ENCODE measurements at places on chromosomes 1 and 21. TPM values are rescaled to one million over a fixed set of nuclear protein-coding genes. Genes with fewer than 3 reads are reported as not detected.
A peak's percentile ranks its signal among the peaks of the same experiment; 100 is the strongest.

Gene TFF2
- not detected for total RNA-seq

Gene PDZK1IP1
- total RNA-seq = not detected

GRCh38 chr1:206828061-206828460, 37.4 kb upstream of the IL20 start:
- DNase-seq = no peak
- no peaks in the 10 kb centered on the region for H3K4me1 ChIP-seq
- 0 out of 2 replicates have a peak, but pooled peaks cover 2% of the 10 kb centered on the region for H3K36me3 ChIP-seq

DNA sequence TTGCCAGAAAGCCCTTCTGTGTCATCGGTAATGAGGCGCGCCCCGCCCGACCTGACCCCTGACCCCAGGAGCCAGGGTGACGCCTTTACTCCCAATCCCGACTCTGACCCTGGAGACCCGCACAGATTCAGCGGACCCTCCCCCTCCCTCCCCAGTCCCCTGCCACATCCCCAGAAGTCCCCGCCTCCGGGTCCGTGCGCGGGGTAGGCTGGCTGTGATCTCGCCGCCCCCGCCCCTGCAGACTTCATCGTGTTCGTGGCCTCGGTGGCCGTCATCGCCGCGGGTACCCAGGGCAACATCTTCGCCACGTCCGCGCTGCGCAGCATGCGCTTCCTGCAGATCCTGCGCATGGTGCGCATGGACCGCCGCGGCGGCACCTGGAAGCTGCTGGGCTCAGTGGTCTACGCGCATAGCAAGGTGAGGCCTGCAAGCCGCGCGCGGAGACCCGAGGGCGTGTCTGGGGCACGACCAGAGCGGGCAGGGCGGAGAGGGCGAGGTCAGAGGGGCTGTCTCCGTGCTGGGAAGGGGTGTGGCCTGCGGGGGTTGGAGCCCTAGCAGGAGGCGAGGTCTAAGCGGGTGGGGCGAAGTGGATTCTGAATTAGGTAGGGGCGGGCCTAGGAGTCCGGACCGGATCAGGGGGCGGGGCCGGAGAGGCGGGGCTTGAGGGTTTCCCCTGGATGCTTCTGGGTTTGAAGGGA, 34.8 kb downstream of the KCNQ4 start:
- no peaks in the 10 kb centered on the region for H3K27me3 ChIP-seq
- no peaks in the 10 kb centered on the region for H3K4me1 ChIP-seq
- H3K27ac ChIP-seq = no peak overlapping the region
- peak; percentile 98 for DNase-seq
- H3K4me3 ChIP-seq = peak overlapping the region; percentile 78

Gene MAGOH
- total RNA-seq = 82.7 TPM

GRCh38 chr1:198660341-198661261, 21.8 kb downstream of the PTPRC start:
- no peaks in the 10 kb centered on the region for H3K36me3 ChIP-seq
- no peak for DNase-seq
- no peaks in the 10 kb centered on the region for H3K4me1 ChIP-seq
- H3K4me3 ChIP-seq = no peak overlapping the region

- H3K36me3 ChIP-seq = peaks cover 26% of the 10 kb centered on the region
- no peak overlapping the region for H3K27ac ChIP-seq
- H3K4me3 ChIP-seq = no peak overlapping the region
- H3K4me1 ChIP-seq = peaks cover 7% of the 10 kb centered on the region
- no peaks in the 10 kb centered on the region for H3K27me3 ChIP-seq
Measured at GRCh38 chr1:165887877-165888551, 60.6 kb downstream of the UCK2 start.

DNA sequence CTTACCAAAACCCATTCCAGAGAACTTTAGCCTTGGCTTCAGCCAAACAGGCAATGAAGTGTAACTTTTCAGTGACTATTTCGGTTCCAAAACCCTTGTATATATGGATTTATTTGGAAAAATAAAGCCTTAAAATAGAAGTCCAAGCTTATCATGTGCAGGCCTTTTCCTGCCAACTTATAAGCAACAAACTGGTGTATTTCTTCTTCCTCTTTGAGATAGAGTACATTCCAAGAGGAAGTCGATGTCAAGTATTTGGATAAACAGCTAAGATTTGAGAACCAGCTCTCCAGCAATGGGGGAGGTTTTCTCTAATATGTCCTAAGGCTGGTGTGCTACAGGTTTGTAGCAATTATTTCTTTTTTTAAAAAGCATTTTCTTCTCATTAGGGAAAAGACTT, 407.8 kb downstream of the DUSP10 start:
- no peaks in the 10 kb centered on the region for H3K27me3 ChIP-seq
- no peaks in the 10 kb centered on the region for H3K4me1 ChIP-seq
- no peak for DNase-seq
- H3K4me3 ChIP-seq = no peak overlapping the region

GRCh38 chr1:165353731-165354671, 2.5 kb downstream of the LMX1A start:
- H3K36me3 ChIP-seq = no peaks in the 10 kb centered on the region
- H3K4me3 ChIP-seq = peak overlapping the region; percentile 40
- H3K4me1 ChIP-seq = no peaks in the 10 kb centered on the region
- DNase-seq = peak; percentile 45

DNA sequence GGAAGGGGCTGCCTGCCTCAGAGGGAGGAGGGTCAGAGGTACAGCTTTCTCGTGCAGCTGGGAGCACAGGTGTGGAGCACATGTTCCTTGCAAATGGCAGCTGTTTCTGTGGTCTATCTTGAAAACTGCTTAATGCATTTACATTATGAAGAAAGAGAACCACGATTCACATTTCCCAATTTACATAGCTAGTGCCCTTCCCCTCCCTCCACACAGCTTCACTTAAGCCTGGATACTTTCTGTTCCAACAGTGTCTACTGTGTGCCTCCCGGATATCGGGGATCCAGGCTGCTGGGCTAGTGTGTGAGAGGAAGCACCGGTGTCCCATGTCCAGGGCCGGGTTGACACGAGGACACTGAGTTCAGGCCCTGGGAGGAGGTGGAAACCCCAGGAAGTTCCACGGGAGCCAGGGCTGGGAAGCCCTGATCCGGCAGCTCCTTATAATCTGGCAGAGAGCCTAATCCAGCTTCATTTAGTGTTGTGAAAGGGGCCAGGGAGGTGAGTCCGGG, 31.6 kb downstream of the TMCC2 start:
- H3K36me3 ChIP-seq = no peaks in the 10 kb centered on the region
- no peaks in the 10 kb centered on the region for H3K27me3 ChIP-seq
- peaks cover 8% of the 10 kb centered on the region for H3K4me1 ChIP-seq
- no peak overlapping the region for H3K4me3 ChIP-seq
- DNase-seq = no peak

DNA sequence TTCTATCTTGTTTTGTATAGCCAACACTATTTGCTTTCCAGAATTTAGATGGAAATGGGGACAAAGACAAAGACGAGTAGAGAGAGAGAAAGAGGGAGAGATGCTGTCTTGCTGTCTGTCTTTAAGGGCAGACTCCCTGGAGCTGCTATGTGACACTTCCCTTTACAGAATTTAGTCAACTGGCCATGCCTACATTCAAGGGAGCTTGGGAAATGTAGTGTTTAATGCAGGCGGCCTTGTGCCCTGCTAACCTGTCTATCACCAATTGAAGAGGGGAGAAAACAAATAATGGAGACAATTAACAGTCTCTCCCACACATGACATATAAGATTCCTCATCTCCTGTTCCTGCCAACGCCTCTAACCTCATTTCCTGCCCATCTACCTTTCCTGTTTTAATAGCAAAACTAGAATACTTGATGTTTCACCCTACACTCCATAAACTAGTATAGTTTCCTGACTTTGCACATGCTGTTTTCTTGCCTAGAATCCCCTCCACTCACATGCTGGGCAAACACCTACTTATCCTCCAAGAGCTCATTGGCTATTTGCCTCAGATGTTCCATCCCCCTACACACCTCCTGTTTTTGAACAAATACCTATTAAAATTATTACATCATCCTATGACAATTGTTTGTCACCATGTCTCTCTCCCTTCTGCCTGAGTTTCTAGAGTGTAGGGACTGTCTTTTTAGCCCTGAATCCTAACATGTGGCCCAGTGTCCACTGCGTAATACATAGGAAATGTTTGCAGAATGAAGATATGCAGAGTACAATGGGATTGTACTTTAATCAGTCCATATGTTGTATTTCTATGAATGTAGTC, 117.2 kb downstream of the SLC25A24 start:
- no peaks in the 10 kb centered on the region for H3K36me3 ChIP-seq
- no peaks in the 10 kb centered on the region for H3K4me1 ChIP-seq
- no peak for DNase-seq
- H3K27ac ChIP-seq = no peak overlapping the region
- H3K27me3 ChIP-seq = no peaks in the 10 kb centered on the region

Gene TCHH
- not detected for total RNA-seq

Gene CYP4A22
- not detected for total RNA-seq

- no peak overlapping the region for H3K27ac ChIP-seq
- no peaks in the 10 kb centered on the region for H3K4me1 ChIP-seq
- peaks cover 71% of the 10 kb centered on the region for H3K36me3 ChIP-seq
- no peaks in the 10 kb centered on the region for H3K27me3 ChIP-seq
- H3K4me3 ChIP-seq = no peak overlapping the region
- no peak for DNase-seq
Measured at GRCh38 chr1:92842082-92843045, 10.5 kb downstream of the RPL5 start.

DNA sequence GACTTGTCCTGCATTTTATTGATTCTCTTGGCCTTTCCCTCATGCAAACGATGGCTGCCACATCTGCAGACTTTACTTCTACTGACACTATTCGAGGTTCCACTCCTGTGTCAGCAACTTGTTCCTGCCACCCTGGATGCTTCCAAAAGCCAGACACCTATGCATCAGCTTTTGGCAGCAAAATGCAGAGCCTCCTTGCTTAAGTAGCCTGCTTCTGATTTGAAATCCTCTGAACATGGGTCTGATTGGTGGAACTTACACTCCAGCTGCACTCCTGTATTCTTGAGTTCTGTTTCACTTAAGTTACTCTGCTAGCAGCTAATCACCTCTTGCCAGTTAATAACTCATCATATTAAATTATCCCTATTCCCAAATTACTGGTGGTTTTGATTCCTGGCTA, 152.1 kb upstream of the FMN2 start:
- no peaks in the 10 kb centered on the region for H3K4me1 ChIP-seq
- H3K27ac ChIP-seq = no peak overlapping the region
- no peak for DNase-seq
- no peaks in the 10 kb centered on the region for H3K27me3 ChIP-seq

- no peaks in the 10 kb centered on the region for H3K27me3 ChIP-seq
- H3K4me3 ChIP-seq = no peak overlapping the region
- no peak overlapping the region for H3K27ac ChIP-seq
- no peaks in the 10 kb centered on the region for H3K4me1 ChIP-seq
- no peak for DNase-seq
- H3K36me3 ChIP-seq = peaks cover 6% of the 10 kb centered on the region
Measured at GRCh38 chr21:40936178-40936577, 89.2 kb upstream of the DSCAM start.

DNA sequence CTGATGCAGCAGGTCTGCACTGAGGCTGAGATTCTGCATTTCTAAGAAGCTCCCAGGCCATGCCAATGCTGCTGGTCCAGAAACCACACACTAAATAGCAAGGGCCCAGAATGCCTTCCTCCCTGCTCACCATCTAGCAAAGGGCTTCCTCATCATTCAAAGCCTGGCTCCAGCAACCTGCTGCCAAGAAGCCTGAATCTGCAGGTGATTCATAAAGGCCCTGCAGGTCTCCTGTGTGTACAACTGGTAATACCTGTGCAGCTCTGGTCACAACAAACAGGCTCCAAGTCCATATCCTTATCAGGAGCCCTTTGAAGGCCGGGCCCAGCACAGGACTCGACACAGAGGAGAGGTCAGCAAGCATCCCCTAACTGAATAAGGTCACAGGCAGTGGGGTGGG, 26.7 kb downstream of the GLIS1 start:
- H3K4me3 ChIP-seq = no peak overlapping the region
- H3K36me3 ChIP-seq = no peaks in the 10 kb centered on the region
- DNase-seq = no peak
- H3K4me1 ChIP-seq = no peaks in the 10 kb centered on the region
- H3K27me3 ChIP-seq = no peaks in the 10 kb centered on the region

DNA sequence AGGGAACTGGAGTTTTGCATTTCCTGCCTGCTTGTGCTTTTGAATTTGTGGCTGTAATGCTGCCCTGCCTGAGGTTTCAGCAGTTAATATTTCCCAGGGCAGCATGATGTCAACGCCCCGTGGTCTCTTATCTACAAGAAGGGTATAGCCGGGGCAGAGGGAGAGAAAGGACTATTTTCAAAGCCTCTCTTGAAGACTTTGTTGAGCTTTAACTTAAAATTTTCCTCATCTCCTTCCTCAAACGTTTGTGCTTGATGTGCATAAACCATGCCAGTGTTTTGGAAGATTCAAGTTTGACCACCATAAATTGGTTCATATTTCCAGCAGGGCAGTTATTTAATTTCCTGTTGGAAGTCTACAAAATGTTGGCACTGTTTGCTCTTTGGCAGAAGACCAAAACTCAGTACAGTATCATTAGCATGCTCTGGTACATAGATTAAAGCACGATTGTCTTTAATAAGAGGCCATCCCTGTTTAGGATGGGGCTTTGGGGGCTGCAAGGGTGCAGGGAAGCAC, 43.4 kb downstream of the ROR1 start:
- H3K27me3 ChIP-seq = no peaks in the 10 kb centered on the region
- peaks cover 19% of the 10 kb centered on the region for H3K4me1 ChIP-seq
- peak overlapping the region; percentile 55 for H3K4me3 ChIP-seq

- H3K36me3 ChIP-seq = no peaks in the 10 kb centered on the region
- H3K27ac ChIP-seq = no peak overlapping the region
- H3K4me3 ChIP-seq = no peak overlapping the region
- H3K4me1 ChIP-seq = no peaks in the 10 kb centered on the region
Measured at GRCh38 chr1:110471131-110471530, 20.2 kb downstream of the PROK1 start.

GRCh38 chr1:91189096-91189495, 167.3 kb upstream of the ZNF644 start:
- H3K36me3 ChIP-seq = no peaks in the 10 kb centered on the region
- no peak overlapping the region for H3K4me3 ChIP-seq
- no peak overlapping the region for H3K27ac ChIP-seq

DNA sequence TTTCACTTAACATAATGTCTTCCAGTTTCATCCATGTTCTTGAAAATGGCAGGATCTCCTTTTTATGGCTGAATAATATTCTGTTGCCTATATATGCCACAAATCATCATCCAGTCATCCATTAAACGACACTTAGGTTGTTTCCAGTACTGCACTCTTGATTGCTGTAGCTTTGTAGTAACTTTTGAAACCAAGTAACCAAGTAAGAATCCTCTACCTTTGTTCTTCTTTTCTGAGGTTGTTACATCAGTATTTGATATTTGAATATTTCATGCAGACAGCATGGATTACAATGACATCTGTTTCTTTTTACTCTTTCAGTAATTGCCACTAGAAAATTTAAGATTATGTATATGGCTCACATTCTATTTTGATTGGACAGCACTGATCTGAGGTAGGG, 22.1 kb upstream of the PRDM2 start:
- H3K27me3 ChIP-seq = no peaks in the 10 kb centered on the region
- H3K4me3 ChIP-seq = no peak overlapping the region
- H3K4me1 ChIP-seq = no peaks in the 10 kb centered on the region
- no peaks in the 10 kb centered on the region for H3K36me3 ChIP-seq

DNA sequence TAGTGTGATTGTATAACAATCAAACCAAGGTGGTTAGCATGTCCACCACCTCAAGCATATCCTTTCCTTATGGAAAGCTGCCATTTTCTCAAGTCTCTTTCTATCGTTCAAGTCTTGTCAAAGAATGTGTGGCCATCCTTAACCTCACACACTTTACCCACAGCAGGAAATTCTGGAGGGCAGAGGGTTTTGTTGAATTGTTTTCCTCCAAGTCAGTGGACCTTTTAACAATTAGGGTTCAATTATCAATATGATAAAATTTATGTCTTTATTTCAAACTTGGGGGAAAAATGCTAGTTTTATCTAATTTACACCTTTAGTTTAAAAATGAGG, 14.2 kb upstream of the PTPRC start:
- no peaks in the 10 kb centered on the region for H3K27me3 ChIP-seq
- no peak overlapping the region for H3K27ac ChIP-seq
- no peak overlapping the region for H3K4me3 ChIP-seq
- DNase-seq = no peak
- no peaks in the 10 kb centered on the region for H3K36me3 ChIP-seq

Gene UBL4B
- not detected for total RNA-seq

Gene SPRR2A
- total RNA-seq = not detected
